ENCODE measurements at places on chromosomes 12 and 14. TPM values are rescaled to one million over a fixed set of nuclear protein-coding genes. Genes with fewer than 3 reads are reported as not detected.
A peak's percentile ranks its signal among the peaks of the same experiment; 100 is the strongest.

- DNase-seq: peak; percentile 61
Observed at GRCh38 chr14:103391048-103391447, 5.8 kb downstream of the MARK3 start.

DNA sequence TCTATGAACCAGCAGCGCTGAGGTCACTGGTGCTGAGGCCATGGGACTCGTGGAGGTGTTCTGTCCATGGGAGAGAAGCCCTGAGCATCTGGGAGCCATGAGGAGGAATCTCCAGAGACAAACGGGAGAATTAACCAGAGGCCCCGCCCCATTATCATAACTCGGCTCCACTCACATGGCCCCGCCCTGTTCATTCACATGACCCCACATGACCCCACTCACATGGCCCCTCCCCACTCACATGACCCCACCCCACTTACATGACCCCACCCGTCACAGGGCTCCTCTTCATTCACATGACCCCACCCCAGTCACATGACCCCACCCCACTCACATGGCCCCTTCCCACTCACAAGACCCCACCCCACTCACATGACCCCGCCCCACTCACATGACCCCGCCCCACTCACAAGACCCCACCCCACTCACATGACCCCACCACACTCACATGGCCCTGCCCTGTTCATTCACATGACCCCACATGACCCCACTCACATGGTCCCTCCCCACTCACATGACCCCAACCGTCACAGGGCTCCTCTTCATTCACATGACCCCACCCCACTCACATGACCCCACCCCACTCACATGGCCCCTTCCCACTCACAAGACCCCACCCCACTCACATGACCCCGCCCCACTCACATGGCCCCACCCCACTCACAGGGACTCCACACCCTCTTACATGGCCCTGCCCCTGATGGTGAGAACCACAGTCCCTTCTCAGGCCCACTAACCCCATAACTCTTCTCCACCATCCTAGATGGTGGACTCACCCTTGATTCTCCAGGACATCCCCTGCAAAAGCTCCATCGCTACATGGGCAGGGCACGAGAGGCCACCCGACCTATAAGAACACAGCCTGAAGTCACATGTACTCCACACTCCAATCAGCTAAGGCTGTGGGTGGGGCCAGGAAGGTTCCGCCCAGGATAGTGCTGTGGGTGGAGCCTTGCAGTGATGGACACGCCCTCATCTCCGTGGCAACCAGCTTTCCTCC lies 151.1 kb upstream of the SFSWAP start:
- DNase-seq: no peak

DNA sequence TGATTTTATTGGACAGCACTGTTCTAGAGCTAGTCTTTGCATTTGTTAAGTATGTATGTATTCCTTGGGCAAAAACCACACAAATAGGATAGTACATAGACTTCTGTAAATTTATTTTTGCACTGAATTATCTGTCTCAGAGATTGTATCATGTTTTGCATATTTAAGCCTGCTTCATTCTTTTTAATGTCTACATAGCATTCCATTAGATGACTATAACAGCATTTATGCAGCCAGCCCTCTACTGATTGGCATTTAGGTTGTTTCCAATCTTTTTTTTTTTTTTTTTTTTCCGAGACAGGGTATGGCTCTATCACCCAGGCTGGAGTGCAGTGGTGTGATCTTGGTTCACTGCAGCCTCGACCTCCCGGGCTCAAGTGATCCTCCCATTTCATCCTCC lies 34.5 kb downstream of the SYNDIG1L start:
- no peak for DNase-seq

SLCO1A2 gene
- not detected for total RNA-seq

DNA sequence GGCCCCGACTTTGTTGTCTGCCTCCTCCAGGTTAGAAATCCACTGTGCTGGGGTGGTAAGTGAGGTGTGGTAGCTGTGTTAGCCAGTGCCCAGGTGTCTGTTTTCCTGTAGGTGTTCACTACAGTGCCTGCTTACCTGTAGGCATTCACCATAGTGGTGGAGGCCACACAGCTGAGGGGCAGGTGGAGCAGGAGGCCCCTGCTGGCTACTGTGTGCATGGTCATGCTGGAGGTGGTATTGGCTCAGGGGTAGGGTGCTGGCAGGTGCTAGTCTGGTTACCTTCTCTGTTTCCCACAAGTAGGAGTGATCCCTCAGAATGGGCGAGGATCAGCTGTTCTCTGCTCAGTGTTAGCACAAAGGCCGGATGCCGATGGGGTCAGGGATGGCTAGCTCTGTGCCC lies 217.3 kb downstream of the SYT10 start:
- no peak for DNase-seq

GRCh38 chr12:117972301-117972700 lies 3.5 kb upstream of the KSR2 start:
- no peak for DNase-seq

HCFC2 gene
- total RNA-seq: 14.9 TPM

DNA sequence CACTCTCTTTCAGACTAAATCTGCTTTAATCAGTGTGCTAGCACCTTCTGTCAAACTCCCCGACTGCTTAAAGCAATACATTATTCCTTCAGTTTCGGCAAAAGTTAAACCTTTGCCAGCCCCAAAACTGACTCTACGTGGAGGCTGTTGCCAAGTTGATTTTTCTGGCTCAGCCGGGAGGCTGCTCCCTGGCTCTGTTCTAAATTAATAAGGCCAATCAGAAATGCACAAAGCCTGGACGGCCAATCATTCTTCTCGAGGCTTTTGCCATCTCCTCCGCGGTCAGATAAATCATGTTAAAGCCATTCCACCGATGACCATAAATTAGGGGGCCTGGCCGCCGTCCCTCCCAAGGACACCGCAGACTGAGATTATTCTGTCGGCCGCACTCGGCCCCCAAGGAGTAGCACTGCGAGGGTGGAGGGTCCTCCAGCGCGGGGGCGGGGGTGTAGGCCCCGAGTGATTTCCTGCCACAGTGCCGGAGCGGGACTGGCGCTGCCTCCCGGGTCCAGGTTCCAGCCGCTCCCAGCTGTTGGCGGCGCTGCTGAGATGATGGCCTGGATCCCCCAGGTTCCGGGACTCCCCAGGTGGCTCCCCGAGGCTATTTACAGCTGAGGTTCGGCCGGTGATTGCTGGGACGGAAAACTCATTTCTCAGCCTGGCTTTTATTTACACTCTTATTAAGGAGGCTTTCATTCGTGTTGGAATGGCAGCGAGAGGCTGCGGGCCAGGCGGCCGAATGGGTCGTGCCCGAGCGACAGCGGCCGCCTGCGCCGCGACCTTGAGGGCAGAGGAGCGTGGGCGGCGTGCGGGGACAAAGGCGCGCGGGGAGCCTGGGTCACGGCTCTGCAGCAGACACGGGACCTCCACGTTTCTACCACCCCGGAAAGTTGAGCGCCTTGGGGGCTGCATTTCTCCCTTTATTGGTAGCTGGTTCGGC lies 165.1 kb downstream of the MON2 start:
- no peak for DNase-seq

REM2 gene
- total RNA-seq: 11.1 TPM

- no peak for DNase-seq
Observed at GRCh38 chr14:96173636-96174475, 30.8 kb upstream of the BDKRB2 start.

GRCh38 chr12:69546693-69547438 lies 38.4 kb upstream of the CCT2 start:
- peak; percentile 42 for DNase-seq

DNA sequence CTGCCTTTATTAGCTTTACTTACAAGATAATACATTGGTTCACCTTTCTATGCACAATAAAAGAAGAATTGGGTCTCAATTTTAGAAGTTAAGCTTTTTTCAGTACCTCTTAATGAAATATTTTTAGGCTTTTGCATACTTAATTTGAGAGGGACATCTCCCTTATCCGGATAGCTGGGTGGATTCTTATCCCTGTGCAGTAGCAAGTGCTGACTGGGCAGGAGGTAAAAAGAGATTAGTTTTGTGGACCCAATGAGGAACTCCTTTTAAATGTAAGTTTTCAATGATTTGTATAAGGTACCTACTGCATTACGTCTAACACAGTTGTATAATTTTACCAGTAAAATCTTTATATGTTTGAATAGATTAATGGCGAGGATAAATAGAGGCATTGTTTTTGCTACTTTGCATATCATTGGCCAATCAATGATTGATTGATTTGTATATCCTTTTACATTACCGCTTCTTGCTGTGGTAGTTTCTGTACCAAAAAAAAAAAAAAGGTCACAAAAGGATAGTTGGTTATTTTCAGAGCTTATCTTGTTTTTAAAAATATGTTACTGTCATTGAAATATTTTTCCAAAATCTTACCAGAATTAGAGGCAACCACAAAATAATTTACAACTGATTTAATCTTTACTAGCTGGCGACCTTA lies 2.2 kb downstream of the CPSF6 start:
- DNase-seq: no peak

PTCSC3 gene
- total RNA-seq: not detected

- no peak for DNase-seq
Observed at GRCh38 chr12:65511912-65512311, 233.4 kb downstream of the MSRB3 start.

GRCh38 chr12:131783915-131784541 lies 44.2 kb upstream of the MMP17 start:
- DNase-seq: no peak

GRCh38 chr12:121005346-121005815 lies 10.9 kb downstream of the C12orf43 start:
- peak; percentile 7 for DNase-seq

DNA sequence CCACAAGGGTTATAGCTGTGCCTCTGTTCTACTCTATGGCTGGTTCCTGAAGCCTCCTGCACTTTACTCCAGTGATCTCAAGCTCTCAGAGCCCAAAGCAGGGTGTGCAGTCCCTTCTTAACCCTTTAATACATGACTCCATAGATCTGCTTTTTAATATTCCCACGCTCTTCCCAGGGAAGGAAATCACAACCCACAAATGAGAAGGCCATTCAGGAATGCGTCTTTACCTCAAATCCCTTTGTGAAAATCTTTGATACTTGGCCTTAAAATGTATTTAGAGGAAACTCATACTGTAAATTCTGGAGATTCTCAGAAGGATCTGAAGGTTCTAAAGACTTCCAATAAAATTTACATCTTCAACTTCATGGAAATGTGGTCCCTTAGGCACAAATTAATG lies 17.0 kb downstream of the NID2 start:
- DNase-seq: no peak

DNA sequence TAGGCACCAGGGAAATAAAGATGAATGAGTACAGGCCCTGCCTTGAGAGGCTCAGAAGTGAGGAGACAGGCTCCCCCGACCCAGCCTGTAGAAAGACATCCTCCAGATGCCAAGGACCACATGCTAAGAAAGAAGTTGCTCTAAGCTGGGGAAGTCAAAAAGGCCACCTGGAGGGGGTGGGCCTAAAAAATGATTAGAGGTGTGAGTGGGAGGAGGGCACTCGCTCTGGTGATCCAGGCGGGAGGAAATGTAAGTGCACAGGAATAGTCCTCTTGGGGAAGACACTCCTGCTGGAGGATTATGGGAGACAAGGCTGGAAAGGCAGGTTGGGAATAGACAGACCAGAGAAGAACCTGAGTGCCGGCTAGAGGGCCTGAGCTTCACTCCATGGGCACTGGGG lies 32.2 kb downstream of the SMUG1 start:
- DNase-seq: no peak

SMAGP gene
- 3.4 TPM for total RNA-seq

- no peak for DNase-seq
Observed at GRCh38 chr14:29710015-29710414, 217.6 kb downstream of the PRKD1 start.

- DNase-seq: no peak
Observed at GRCh38 chr14:103738701-103739451, 23.3 kb downstream of the ZFYVE21 start.

- peak; percentile 47 for DNase-seq
Observed at GRCh38 chr14:34682787-34683321, 31.5 kb downstream of the CFL2 start.

SLC6A13 gene
- 0.49 TPM for total RNA-seq

LALBA gene
- total RNA-seq: not detected

TRHDE gene
- total RNA-seq: not detected

DNA sequence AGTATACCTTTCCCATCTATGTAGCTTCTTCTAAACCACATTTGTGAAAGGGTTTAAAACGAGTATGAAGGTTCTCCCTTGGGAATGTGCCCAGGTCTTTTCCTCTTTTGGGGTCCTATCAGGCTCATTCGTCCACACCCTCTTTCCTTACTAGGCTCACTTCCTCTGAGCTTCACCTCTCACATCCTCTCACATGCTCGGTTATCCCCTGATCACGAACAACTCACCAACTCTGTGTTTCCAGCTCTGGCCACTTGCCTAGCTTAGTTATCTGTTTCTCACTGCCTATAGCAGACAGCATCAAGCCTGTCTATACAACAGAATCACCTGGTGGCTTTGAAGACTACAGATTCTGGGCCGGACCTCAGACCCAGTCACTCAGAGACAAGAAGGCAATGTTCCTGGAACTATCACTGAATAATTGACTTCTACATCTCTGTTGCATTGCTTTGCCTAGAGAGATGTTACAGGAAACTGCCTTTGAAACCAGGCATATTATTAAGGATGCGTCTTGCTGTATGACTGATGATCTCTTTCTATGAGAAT lies 158.2 kb downstream of the FOXN3 start:
- DNase-seq: no peak

- no peak for DNase-seq
Observed at GRCh38 chr14:89616425-89616824, 199.4 kb upstream of the FOXN3 start.

GRCh38 chr14:26626256-26626655 lies 28.4 kb upstream of the NOVA1 start:
- DNase-seq: no peak

- no peak for DNase-seq
Observed at GRCh38 chr12:53011889-53012288, 5.6 kb downstream of the EIF4B start.

DNA sequence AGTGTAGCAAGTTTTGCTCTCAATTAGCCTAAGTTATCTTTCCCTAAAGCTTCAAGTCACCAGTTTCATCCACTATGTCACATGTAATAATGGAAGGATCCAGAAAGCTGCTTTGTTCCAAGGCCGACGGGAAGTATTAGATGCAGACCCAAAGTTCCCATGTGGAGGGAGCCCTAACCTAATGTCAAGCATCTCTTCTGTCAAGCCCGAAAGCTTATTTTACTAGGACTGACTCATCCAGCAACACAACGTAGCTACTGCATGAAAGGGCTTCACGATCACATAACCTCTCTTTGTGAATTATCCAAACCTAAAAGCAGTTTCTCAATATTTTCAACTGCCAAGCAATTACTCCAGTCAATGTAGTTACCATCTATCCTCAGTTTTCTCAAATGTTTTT lies 133.4 kb downstream of the SLC6A15 start:
- no peak for DNase-seq

ACOT4 gene
- total RNA-seq: 1.1 TPM

STRAP gene
- 107 TPM for total RNA-seq

TAS2R7 gene
- total RNA-seq: not detected

PTPN21 gene
- not detected for total RNA-seq

TAS2R30 gene
- 7.2 TPM for total RNA-seq

DNA sequence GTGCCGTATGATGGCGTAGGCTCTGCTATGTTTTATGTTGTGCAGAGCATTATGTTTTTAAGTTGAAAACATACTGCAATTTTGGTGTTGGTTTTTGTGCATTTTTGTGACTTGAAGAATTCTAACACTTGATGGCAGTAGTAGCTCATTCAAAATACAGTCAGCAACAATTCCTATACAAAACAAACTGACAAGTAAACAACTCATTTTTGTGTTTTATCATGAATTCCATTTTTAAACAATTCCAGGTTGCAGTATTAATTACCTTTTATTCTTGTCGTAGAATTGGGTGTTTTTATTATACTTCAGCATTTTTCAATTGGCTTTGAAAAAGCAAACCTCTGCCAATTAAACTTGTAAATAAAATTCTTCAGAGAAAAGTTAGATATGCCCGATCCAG lies 4.1 kb upstream of the CCER1 start:
- no peak for DNase-seq

Data from CD4-positive, CD25-positive, alpha-beta regulatory T cell (primary cell).